ENCODE measurements at places on chromosomes 2 and 18. TPM values are rescaled to one million over a fixed set of nuclear protein-coding genes. Genes with fewer than 3 reads are reported as not detected.
A peak's percentile ranks its signal among the peaks of the same experiment; 100 is the strongest.

Gene ALK
- total RNA-seq = not detected

Gene TFCP2L1
- total RNA-seq = 41.0 TPM

Gene NEU2
- not detected for total RNA-seq

- no peak for DNase-seq
- no peak overlapping the region for H3K27ac ChIP-seq
- no peaks in the 10 kb centered on the region for H3K36me3 ChIP-seq
Measured at GRCh38 chr18:62379051-62379450, 53.9 kb downstream of the TNFRSF11A start.

- H3K4me3 ChIP-seq = no peak overlapping the region
- H3K27me3 ChIP-seq = no peaks in the 10 kb centered on the region
- H3K36me3 ChIP-seq = no peaks in the 10 kb centered on the region
- H3K27ac ChIP-seq = no peak overlapping the region
Measured at GRCh38 chr2:205858275-205858674, 176.0 kb downstream of the NRP2 start.

- H3K27ac ChIP-seq = no peak overlapping the region
- DNase-seq = peak; percentile 57
- peak overlapping the region; percentile 21 for H3K4me3 ChIP-seq
- H3K27me3 ChIP-seq = peaks cover 81% of the 10 kb centered on the region
- peaks cover 25% of the 10 kb centered on the region for H3K4me1 ChIP-seq
- H3K36me3 ChIP-seq = no peaks in the 10 kb centered on the region
Measured at GRCh38 chr18:59268721-59269562, 4.3 kb downstream of the RAX start.
